NCI-H1436 treated with DMSO at 0.1 percent for 48 hours (cell line): ENCODE measurements at places on chromosomes 5 and 9.

GRCh38 chr5:79831381-79832309 is 142.0 kb downstream of the CMYA5 start:
- no peak for DNase-seq

DNA sequence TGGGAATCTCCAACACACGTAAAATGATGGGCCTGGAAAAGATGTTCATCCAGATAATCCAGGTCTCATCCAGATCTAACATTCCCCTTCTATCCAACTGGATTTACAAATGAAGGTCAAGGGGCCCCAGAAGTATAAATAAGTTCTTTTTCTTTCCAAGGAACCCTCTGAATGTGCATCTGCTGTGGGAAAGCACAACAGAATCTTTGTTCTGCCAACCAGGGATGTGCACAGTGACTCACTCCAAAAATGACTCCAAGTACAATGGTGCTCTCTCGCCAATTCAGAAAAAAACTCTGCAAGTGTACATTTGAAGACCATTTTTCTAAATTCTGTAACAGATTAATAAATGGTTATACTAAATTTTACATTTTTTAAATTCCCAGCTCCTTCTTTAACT is 12.4 kb downstream of the RAPGEF6 start:
- no peak for DNase-seq

DNA sequence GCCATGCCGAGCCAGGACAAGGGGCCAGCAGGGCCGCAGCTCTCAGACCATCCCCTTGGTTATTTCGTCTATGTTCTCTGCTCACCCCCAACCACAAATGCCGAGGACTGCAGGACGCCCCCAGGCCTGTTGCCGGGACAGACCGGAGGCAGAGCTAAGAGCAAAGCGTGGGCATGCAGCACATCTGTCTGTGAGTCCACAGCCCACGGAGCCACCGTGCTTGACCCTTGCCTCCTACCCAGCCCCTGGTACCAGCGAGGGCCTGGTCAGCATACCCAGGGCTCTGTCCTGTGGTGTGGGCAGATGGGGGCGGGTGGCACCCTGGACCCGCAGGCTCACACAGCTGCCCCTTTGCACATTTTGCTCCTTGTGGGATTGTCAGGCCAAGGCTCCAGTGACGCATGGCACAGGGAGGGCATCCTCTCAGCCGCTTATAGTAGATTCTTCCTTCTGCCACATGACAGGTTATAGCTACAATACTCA is 4.7 kb downstream of the BRD3 start:
- DNase-seq, result no peak

- DNase-seq, result no peak
These were observed 15.1 kb downstream of the PDLIM4 start for GRCh38 chr5:132272311-132273210.

GRCh38 chr5:64973215-64973614 is 204.5 kb downstream of the CWC27 start:
- no peak for DNase-seq

DNA sequence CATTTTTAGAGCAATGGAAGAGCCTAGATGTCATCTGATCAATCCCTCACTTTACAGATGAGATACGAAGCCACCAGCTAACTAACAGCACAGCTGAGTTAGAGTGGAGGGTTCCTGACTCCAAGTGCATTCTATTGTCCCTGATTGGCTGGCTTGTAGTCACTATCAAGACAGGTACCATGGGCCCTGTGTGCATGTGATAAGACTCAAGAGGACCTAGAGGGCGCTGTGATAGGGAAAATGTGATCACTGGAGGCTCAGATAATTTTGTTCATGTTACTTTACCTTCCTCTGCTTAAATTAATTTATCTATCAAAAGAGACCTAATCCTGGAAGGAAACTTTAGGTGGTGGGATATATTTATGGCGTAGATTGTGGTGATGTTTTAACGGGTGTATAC is 19.5 kb upstream of the SNAPC3 start:
- DNase-seq, result no peak

- DNase-seq, result no peak
These were observed 97.4 kb downstream of the OSTF1 start for GRCh38 chr9:75185585-75186170.

- DNase-seq, result no peak
These were observed 350.2 kb upstream of the PDE4D start for GRCh38 chr5:60243713-60244112.
